ENCODE measurements at places on chromosomes 6 and 20. TPM values are rescaled to one million over a fixed set of nuclear protein-coding genes. Genes with fewer than 3 reads are reported as not detected.

The PRSS16 gene
- total RNA-seq = 0.41 TPM

The NUDT3 gene
- total RNA-seq = 96.2 TPM

The BPI gene
- under 0.01 TPM for total RNA-seq

The PERP gene
- total RNA-seq = 1.6 TPM

The ESR1 gene
- under 0.01 TPM for total RNA-seq

The SAMD3 gene
- total RNA-seq = 18.3 TPM

The TREML2 gene
- total RNA-seq = under 0.01 TPM

The RAMACL gene
- 0.82 TPM for total RNA-seq

The EXOC2 gene
- 61.6 TPM for total RNA-seq

The HAO1 gene
- under 0.01 TPM for total RNA-seq

The NR2E1 gene
- 6.1 TPM for total RNA-seq

The C6orf52 gene
- 0.82 TPM for total RNA-seq

The SMLR1 gene
- not detected for total RNA-seq

The CST2 gene
- not detected for total RNA-seq

The EPB41L2 gene
- 30.2 TPM for total RNA-seq

The HTR1E gene
- total RNA-seq = under 0.01 TPM

The SOX18 gene
- total RNA-seq = 0.41 TPM

The TMEM200A gene
- 20.4 TPM for total RNA-seq

The SPATS1 gene
- 0.41 TPM for total RNA-seq

The CDSN gene
- not detected for total RNA-seq

The DEFB124 gene
- total RNA-seq = not detected

The TSPO2 gene
- total RNA-seq = 0.82 TPM

The JPH2 gene
- under 0.01 TPM for total RNA-seq

The NELFCD gene
- total RNA-seq = 45.7 TPM

The MUCL3 gene
- total RNA-seq = not detected

The ANKRD66 gene
- total RNA-seq = not detected

The ADGRB3 gene
- 158 TPM for total RNA-seq

The CST4 gene
- not detected for total RNA-seq
